ENCODE measurements at places on chromosomes 12 and 14.

GRCh38 chr12:18415227-18415626 is 153.9 kb downstream of the PIK3C2G start:
- no peak for DNase-seq

DNA sequence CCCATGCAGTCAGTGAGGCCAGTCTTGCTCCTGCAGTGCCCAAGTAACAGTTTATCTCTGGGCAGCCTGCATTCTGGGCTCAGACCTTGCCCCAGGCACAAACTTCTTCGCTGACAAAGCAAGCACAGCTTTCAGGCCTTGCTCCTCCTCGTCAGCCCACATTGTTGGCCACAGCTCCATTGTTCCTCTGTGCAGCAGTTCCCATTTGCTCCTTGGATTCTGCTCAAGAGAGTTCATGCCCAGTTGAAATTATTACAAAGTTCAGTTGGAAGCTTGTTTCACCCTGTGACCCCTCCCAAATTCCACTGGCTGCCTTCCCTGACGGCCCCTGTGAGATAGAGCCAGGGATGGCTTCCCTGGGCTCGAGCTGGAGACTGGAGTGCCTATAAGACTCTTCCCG is 163.4 kb upstream of the DDHD1 start:
- no peak for DNase-seq

DNA sequence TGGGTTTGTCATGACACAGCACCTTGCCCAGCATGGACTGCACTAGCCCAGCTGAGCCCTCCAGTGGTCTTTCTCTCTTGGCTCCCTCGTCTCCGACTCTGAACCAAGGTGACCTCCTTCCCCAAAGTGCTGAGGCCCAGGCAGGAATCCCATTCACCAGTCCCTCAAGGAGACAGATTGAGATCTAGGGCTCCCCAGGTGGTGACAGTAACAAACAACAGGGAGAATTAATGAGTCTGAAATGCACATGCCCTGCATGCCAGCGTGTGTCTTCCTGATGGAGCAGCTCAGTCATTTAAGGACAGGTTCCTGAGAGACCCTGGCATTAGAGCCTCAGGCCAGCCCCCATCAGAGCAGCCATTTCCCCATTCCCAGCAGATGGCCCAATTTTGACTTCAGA is 51.4 kb upstream of the OAS1 start:
- no peak for DNase-seq

DNA sequence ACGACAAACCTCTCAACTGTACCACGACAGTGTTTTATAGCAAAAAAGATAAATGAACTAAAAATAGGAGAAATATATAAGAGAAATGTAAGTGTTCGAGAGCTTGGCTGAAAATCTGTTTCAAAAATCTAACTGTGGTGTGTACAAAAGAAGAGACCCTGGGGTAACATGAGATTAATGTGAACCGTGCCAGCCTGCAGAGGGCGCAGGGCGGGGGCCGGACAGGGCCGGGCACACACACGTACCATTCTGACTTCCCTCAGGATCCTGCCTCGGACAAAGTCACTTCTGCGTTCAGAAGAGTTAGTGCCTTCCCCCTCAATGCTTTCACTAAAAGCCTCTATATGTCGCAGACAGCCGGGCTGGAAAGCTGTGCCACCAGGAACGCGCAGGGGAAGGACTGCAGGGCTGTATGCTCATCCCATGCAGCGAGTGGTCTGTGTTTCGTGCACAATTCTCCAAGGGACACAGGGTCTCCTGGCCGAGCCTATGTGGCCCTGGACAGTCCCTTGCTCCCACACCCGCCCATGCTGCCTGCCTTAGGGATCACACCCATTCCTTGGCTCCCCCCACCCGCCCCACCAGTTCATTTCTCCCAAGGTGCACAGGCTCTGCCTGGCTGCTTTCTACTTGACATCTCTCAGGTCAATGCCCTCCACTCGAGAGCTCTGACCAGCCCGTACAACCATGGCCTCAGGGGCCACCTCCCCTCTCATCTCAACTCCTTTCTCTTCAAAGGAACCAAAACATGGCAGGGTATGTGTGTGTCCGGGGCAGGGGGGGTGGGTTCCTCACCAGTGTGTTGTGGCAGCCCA is 8.5 kb downstream of the CDCA4 start:
- peak; percentile 61 for DNase-seq

GRCh38 chr14:45970621-45971020 is 681.0 kb downstream of the RPL10L start:
- DNase-seq = no peak

DNA sequence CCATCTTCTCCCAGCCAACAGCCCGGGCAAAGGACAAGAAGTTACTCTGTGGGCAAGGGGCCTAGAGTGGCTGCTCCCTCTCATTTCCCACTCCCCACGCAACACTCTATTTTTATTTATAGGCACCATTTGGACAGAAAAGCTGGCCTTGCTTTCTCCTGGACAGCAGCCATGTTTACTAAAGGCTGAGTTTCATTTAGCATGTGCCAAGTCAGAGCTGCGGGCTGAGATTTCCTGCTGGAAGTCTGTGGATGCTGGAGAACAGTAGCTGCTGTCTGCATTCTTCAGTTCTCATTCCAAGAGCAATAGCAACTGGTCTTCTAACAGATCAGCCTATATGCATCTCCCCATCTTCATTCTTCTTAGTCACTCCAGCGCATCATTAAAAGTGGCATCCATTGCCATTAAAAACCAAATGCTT is 8.3 kb downstream of the COL2A1 start:
- no peak for DNase-seq

- DNase-seq = no peak
These were observed 547.1 kb upstream of the USP15 start for GRCh38 chr12:61713121-61713520.
